NCI-H345 (cell line): ENCODE measurements at places on chromosomes 4 and X.

- DNase-seq = no peak
These were observed 370.4 kb upstream of the CPEB2 start for GRCh38 chr4:14631806-14632440.

DNA sequence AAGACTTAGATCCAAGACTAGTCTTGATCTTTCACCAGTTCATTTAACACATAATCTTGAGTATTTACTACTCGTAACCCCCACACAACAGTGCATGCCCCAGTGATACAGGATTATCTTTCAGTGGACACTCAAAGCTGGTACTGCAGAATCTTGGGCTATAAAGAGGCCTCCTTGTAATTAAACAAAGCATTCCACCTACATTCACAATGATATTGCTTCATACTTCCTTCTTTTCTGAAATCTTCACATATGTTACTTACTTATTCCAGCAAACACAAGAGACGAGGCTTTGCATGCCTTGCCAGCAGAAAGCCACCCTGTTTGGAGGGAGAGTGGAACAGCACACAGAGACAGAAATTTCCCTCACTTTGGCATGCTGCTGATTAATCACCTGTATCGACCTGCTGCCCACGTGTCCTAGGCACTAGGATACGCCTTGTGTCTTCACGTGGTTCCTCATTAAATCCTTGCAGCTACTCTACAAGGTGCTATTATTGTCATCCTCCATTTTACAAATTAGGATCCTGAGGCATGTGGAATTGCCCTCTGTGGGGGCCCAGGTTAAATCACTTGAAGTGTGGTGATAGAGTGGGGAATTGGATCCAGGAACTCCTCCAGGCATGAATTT lies 77.3 kb downstream of the FAM184B start:
- no peak for DNase-seq

- no peak for DNase-seq
These were observed 5.2 kb downstream of the MGST2 start for GRCh38 chr4:139670775-139671174.

DNA sequence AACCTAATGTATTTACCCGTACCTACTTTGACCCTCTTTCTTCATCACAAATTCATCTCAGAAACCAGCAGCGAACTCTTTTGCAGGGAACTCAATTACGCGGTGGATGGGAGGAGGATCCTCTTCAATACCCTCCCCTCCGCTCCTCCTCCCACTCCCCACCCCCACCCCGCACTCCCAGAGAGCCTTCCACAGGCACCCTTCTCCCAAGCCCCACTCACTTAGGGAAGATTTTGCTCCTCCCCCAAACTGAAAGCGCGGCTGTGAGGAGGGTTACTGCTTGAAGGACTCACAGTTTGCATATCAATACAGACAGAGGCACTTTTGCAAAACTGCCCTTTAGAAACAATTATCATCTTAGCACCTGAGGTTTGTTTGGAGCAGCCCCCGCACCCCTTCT lies 960 bp upstream of the IL1RAPL1 start:
- no peak for DNase-seq

GRCh38 chrX:2517055-2517454 lies 16.3 kb upstream of the DHRSX start:
- DNase-seq = no peak

DNA sequence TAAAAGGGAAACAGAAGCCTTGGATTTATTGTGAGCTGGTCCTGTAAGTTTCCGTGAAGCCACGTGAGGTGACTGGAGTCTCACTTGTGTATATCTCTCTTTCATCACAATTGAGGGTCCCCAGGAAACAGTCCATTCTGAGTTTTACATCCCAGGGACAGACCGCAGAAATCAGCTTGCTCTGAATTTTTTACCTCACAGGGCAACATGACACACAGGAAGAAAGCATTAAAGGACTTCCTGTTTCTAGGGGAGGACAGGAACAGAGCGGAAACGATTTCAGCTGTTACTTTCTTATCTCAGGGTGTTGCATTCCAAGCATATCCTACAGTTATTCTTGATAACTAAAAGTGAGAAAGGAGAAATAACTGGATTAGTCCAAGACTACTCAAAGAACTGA lies 553.5 kb downstream of the TRAM1L1 start:
- DNase-seq = no peak

- DNase-seq = no peak
These were observed 12.2 kb upstream of the RAP1GDS1 start for GRCh38 chr4:98248934-98249333.

DNA sequence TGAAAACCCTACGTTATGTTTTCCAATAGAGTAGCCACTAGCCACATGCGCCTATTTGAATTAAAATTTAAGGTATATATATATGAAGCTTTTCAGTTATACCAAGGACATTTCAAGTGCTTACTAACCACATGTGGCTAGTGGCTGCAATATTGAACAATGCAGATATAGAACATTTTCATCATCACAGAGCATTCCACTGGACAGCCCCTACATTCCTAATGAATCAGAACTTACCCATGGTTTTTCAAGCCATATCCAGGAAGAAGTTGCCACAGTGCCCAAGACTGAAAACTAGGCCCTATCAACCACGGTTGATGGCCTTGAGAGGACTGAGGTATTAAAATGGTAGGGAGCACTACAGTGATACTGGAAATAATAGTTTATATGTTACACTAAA lies 29.7 kb downstream of the NEK1 start:
- no peak for DNase-seq

GRCh38 chr4:151246742-151247141 lies 30.2 kb upstream of the PRSS48 start:
- no peak for DNase-seq

DNA sequence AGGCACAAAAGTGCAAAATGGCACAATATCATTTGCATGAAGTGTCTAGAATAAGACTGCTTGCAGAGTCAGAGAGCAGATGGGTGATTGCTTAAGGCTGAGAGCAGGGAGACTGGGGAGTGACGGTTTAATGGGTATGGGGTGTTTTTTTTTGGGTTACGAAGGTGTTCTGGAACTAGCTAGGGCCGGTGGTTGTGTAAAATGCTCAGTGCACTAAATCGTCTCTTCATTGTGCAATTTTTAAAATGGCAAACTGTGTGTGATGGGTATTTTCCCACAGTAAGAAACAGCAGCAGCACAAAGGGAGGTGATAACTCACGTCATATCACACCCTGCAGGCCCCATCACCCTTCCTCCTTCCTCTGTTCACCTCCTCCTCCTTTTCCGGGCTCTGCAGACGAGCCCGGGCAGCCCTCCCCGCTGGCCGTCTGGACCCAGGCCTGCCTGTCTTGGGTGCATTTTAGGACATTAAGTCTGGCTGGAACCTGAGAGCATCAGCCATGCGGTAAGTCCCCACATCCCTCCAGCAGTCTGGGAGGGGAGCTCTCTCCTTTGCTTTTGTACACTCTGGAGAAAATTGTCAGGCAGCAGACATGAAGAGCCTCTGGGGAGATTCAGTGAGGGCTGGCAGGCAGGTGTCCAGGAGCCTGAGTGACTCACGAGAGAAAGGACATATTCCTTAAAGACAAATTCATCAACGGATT lies 42.7 kb downstream of the ASMT start:
- peak; percentile 48 for DNase-seq

GRCh38 chr4:135371137-135371536 lies 1169.5 kb upstream of the PABPC4L start:
- no peak for DNase-seq

- DNase-seq = no peak
These were observed 725.5 kb downstream of the TRIML1 start for GRCh38 chr4:188864741-188865140.

DNA sequence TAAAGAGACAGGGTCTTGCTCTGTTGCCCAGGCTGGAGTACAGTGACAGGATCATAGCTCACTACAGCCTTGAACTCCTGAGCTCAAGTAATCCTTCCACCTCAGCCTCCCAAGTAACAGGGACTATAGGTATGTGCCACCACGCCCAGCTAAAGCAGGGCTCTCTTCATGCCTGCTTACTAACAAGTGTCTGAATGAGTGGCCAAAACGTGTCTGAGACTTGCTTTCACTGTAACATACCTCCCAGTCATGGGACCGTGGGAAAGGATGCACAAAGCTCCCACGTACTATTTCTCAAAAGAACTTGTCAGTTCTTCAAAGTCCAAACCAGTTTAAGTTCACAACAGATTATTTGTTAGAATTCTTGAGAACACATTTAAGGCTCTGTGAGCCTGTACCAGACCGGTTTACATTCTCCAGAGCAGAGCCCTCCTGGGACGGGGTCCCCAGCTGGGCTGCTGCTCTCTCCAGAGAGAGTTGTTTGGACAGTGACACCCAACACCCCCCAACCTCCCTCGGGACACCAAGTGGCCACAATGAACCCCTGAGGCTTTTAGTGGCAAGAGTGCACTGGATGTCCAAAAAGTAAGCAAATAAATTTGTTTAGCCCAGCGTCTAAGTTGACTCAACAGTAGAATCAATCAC lies 24.1 kb downstream of the SH3KBP1 start:
- no peak for DNase-seq

DNA sequence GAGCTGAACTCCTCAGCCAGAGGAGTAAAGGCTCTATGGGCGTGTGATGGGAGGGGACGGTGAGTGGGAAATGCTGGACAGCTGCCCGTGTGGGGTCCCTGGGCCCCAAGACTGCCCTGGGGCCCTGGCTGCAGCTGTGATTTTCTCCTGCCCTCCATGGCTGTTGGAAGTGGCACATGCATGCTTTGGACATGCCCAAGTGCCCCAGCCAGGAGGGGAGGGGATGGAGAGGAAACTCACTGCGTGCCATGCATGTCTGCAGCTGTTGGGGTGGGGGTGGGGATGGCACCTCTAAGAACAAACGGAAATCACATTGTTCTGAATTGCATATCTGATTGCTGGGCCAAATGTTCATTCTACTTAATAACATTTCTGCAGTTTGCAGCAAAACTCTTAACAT lies 52.4 kb downstream of the MID2 start:
- DNase-seq = no peak

DNA sequence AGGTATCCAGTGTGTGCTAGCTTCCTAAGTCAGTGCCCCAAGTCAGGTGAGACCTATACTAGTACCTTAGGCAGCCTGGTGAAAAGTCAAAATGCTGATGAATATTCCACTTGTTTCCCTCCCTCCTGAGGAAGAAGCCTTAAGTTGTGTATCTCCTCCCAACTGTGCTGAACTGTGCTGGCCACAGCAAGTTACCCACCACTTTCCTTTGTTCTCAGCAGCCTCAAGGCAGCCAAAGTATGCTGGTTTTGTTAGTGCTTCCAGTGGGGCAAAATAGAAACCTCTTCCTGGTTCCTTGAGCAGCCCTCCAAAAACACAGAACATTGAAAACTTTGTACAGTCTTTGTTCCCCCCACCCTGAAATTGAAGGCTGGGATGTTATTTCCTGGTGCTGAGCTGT lies 13.9 kb downstream of the ATG4A start:
- DNase-seq = no peak

GRCh38 chrX:129640737-129641136 lies 14.0 kb downstream of the APLN start:
- DNase-seq = no peak
